ENCODE measurements at places on chromosomes 11 and 22.

DNA sequence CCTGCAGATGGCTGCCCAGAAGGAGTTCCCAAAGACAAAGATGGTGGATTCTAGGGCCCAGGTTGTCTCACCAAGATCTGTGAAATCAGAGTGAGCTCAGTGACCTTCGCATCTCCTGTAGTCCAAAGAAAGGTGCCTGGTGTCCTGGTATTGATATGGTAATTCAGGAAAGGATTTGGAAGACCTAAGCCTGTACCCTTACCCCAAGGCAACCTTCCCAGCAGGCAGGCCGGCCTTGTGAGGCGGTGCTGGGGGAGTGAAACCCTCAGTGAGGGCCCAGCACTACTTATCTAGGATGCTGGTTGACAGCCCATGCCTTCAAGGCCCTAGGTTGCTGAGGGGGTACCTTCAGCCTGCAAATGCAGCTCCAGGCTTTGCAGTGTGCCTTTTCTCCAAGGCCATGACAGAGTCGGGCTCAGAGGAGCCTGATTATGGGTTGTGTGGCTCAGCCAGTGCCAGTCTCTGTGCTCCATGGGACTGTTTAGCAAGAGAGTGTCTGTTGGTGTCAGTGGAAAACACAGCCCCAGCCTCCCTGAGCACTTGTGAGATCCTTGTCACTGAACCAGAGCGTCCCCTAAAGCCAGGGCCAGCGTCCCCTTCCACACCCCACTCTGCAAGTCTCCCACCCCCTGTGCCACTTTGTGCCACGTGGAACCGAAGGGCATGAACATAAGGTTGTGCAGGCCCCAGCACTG is 72.8 kb upstream of the MYOD1 start:
- no peak for DNase-seq

GRCh38 chr11:65226103-65226442 is 35.7 kb upstream of the POLA2 start:
- DNase-seq, result no peak

DNA sequence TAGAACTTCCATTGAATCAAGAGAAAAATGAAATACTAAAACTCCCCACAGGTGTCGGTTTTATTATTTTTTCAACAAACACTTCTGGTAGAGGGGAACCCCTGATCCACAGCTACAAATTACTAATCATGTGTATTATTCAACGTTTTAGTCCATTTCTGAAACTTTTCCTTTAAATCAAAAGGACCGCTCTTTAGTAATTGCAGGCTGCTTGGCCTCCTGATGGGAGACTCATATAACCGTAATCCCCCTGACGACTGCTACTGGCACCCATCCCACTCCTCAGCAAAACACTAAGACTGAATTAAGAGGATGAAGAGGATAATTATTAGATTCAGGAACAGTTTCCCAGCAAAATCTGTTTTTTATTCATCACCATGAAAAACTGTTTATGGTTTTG is 46.4 kb downstream of the PAX6 start:
- peak; percentile 24 for DNase-seq

- DNase-seq, result no peak
Measured at GRCh38 chr11:44518968-44519550, 46.4 kb upstream of the CD82 start.

- no peak for DNase-seq
Measured at GRCh38 chr11:17528181-17528691, 16.0 kb downstream of the USH1C start.

DNA sequence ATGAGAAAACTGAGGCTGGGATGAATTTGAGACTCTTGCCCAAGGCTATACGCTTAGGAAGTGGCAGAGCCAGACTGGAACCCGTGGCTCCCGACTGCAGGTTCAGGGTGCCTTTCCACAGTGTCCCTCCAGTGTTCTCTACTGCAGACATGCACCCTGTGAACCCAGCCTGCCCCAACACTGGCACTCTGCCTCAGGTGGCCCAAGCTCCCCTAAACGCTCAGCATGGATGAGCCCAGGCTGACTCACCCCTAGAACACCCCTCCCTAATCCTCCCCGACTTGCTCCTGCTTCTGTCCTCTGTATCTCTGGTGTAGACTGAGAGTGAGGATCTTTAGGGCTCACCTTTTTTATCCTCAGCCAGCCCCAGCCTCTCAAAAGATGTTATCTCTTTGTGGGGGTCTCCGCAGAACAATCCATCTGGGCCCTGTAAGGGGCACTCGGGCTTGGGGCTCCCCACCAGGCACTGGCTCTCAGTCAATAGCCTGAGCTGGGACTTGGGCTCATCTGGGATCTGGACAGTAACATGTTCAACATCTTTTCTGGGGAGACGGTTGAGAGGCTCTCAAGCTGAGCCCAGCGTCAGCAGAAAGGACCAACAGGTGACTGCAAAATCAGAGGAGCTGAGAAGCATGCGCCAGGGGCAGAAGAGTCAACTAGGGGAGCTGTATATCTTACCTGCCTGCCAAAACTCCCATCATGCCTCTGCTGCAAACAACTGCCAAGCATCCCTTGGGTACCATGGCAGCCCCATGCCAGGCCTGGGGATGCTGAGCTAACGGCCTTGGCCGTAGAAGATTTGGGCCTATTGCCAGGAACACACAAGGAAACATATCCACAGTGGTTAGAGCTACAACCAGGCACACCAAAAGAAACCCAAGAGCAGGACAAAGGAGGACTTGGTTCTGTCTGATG is 176.2 kb downstream of the BUD13 start:
- DNase-seq, result peak; percentile 53

GRCh38 chr22:45883811-45884170 is 93.2 kb downstream of the WNT7B start:
- no peak for DNase-seq

DNA sequence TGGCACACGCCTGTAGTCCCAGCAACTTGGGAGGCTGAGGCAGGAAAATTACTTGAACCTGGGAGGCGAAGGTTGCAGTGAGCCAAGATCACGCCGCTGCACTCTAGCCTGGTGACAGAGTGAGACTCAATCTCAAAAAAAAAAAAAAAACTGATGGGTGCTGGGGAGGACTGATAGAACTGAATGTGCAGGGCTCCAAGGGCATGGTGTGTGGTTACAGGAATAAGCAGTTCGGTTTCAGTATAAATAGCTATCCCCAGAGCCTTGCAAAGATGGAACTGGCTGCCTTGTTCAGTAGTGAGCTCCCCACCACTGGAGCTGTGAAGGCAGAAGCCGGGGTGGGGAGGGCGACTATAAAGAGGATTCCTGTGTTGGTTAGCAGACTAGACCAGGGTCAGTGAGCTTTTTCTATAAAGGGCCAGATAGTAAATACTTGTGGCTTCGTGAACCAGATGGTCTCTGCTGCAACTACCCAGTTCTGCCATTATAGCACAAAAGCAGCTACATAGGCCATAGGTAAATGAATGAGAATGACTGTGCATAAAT is 5.9 kb downstream of the TOM1 start:
- DNase-seq, result no peak

DNA sequence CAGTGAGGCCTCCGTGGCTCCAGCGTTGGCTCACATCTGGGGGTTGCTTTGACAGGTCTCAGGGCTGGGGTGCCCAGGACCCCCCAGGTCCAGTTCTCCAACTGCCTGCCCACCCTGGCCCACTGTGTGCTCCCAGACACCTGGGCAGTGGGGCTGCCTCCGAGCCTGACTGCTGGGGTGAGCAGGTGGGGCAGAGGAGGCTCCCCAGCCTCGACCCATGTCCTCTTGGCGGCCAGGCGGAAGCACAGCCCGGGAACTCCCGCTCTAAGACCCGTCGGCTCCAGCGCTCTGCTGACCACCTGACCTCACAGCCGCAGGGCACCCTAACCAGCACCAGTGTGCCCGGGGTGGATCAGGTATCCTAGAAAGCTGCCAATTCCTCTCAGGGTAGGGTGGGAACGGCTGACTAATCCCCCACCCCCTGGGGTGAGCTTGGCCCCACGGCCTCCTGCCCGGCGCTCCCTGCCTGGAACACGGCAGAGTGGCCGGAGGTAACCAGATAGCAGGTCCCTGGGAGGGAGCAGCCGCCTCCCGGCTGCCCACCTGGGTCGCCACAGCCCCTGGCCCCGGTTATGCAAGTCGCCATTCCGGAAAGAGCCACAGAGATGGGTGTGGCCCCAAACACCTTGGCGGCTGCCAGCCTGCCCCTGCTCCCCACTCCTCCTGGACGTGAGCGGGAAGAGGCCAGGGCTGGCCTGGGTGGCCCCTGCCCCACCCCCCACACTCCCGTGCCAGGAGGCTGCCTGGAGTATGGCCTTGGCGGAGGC is 19.2 kb upstream of the MUC5B start:
- DNase-seq, result no peak

DNA sequence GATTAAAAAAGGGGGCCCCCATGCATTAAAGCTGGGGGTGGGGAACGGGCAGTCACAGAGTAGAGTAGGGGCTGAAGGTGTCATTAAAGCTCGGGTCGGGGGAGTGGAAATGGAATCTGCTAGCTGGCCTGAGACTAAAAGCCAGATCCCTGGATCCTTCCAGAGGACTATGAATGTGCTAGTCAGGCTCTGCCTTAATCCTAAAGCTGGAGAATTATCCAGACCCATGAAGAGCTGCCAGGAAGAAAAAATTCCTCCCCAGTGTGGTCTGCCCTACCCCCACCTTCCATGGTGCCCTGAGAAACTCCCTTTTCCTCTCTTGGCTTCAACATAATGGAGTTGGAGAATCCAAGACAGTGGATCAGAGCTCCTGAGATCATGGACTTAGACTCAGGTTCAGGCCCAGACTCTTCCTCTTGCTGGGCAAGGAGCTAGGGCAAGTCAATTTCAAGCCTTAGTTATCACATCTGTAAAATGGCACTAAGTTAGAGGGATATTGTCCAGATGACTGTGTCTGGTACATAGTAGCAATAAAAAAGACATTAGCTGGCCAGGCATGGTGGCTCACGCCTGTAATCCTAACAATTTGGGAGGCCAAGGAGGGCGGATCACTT is 24.0 kb upstream of the SMTN start:
- DNase-seq, result no peak

GRCh38 chr22:38732251-38732815 is 23.5 kb downstream of the SUN2 start:
- no peak for DNase-seq
